ENCODE measurements at places on chromosomes 2 and 18.

- DNase-seq = no peak
Observed at GRCh38 chr18:27717816-27718215, 459.1 kb downstream of the CDH2 start.

DNA sequence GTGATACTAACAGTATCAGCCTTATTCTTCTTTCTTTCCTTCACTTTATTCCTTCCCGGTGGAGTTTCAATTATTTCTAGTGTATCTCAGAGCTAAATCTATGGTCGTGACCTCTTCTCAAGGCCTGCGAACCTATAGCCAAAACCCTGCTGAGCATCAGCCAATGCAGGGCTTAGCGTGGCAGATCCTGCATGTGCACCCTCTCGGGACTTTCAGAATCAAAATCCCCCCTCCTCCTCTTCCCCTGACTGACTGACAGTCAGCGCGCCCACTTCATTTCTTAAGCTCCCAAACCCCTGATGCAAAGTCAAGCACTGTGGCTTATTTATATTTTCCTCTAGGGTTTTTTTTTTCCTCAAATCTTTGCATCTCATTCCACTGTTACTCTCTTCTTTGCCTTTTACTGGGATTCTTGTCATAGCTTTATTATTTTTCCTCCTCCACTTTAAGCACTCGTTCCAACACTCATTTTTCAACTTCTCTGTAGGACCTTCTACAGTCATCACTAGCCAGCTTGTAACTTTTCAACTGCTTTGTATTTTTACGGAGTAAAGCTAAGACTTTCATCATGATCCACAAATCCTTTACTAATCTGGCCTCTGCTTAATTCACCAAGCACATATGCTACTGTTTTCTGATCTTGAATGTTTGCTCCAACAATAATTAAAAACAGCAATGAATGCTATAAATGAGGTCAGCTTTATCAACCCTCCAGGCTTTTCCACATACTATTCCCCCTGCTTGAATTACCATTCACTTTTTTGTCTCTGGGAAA, 896.5 kb upstream of the PIK3C3 start:
- no peak for DNase-seq

DNA sequence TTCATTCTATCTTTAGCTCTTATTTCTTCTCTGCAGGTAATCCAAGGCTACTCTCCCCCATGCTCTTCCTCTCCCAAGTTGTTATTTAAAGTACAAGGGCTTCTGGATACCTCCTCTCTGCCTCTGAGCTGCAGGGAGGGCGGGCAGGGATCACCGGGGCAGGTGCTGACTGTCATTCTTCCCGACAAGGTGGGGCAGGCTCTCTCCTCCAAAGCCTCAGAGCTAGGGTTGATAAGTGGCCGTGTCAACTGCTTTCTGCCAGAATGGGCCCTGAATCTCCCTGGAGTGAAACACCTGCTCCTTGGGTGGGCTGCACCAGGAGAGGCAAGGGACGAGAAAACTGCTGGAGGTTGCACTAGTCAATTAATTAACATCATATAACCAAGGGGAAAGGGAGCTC, 250.3 kb downstream of the SLC4A3 start:
- DNase-seq = no peak

DNA sequence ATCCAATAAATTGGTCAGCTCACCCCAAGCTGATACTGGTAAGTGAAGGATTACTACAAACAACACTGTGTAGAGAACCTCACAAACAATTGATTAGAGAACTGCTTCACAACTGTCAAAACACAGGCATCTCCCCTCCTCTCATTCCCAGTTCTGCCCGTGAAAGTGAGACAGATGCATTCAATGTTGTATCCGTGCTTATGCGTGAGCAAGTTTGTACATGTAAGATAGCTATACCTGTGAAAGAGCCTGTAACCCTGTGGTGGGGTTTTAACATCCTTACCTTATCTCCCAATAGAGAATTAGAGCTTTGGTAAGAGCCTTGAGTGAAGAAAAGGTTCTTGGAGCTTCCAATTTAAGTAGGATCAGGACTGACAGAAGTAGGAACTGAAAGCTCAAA, 9.1 kb downstream of the MARCHF4 start:
- DNase-seq = no peak

- DNase-seq = no peak
Observed at GRCh38 chr18:46764586-46764985, 7.7 kb upstream of the ST8SIA5 start.

DNA sequence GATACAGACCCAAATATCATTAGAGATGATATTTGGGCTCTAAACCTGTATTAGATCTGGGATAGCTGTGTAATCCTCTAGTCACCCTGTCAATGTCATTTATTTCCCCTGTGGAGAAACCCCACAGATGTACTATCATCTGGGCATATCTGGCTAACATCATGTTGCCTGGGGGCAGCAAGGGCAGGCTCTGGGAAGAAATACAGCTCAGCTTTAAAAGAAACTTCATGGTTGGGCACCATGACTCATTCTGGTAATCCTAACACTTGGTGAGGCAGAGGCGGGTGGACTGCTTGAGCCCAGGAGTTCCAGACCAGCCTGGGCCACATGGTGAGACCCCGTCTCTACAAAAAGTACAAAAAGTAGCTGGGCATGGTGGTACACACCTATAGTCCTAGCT, 282.5 kb downstream of the SLC8A1 start:
- DNase-seq = no peak

GRCh38 chr2:43225093-43225787, 1.2 kb downstream of the ZFP36L2 start:
- peak; percentile 46 for DNase-seq

- no peak for DNase-seq
Observed at GRCh38 chr2:45255563-45255962, 246.3 kb upstream of the SIX2 start.

- DNase-seq = no peak
Observed at GRCh38 chr18:50866765-50867164, 12.2 kb upstream of the ME2 start.

- no peak for DNase-seq
Observed at GRCh38 chr2:114786901-114787300, 344.5 kb downstream of the DPP10 start.

DNA sequence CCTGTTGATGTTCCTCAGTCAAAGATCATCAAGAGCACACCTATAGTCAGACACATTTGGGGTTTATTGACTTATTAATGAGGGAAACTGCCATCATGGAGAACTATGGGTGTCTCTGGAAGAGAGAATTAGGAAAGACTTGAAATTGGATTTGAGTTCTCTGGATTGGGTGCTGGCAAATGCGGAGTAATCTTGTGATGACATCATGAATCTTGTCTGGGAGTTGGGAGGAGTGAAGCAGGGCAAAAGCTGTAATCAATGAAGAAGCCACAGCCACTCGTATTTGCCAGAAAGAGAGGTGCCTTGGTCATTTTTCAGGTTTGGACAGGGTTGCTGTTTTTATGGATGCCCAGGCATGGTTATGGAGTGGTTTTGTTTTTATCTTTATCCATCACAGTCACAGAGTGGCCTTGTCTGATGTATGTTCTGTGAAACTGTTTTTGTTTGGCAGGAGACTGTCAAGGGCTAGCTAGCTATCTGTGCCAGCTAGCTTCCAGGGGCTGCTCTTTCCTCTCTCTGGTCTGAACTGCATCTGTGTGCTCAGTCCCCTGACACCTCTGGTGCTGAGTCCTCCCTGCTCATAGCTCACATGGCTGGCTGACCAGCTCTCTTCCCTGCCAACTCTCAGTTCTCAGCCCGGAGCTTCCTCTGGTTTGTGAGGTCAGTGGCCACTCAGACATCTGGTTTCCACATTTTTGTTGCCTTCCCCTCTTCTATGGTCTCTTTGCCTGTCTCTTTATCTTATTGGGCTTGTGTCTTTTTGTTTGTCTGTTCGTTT, 193.4 kb upstream of the RMP24 start:
- DNase-seq = no peak

DNA sequence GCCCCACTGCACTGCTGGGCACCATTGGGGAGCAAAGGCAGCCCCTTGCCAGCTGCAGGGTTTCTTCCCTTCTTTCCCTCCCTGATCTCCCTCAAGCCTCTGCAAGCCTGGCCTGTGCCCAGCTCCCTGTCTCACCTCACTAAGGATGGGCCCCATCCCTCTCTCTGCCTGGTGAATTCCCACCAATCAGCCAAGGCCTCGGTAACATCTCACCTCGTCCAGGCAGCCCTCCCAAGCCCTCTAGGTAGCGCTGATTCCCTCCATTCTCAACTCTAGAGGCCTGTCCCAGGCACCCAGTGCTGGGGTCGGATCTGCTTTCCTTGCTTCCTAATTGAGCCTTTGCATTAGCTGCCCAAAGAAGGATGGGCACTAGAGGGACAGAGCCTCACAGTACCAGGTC, 63.0 kb downstream of the CELF4 start:
- no peak for DNase-seq

GRCh38 chr2:176260689-176261088, 8.6 kb upstream of the MTX2 start:
- no peak for DNase-seq

- no peak for DNase-seq
Observed at GRCh38 chr2:149653831-149654445, 66.4 kb upstream of the MMADHC start.

GRCh38 chr2:169715379-169716237, 18.0 kb upstream of the KLHL23 start:
- peak; percentile 34 for DNase-seq

Data from AG08396 (cell line).